Left forelimb (tissue), 1 donor: ENCODE measurements at places on chromosomes 6 and 20.

DNA sequence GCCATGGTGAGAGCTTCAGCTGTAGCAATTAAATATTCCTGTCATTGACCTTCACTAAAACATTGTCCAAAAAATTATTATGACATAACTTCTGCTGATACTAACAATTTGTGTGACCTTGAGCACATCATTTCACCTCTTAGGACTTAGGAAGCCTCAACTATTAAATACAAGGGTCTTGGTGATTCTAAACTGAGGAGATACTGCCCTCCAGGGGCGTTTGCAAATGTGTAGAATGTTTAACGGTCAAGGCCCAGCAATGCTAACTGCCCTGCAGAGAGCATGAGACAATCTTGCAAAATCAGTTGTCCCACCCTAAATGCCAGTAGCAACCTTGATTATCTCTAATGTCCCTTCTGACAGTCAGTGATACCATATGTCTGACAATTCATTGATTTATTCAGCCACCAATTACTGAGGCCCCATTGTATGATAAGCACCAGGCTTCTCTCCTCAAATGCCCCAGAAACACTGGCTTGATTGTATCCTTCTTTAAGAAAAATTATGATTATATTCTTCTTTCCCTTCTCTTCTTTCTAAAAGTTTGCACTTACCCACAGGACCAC is 284.1 kb upstream of the PLN start:
- no peak for DNase-seq

DNA sequence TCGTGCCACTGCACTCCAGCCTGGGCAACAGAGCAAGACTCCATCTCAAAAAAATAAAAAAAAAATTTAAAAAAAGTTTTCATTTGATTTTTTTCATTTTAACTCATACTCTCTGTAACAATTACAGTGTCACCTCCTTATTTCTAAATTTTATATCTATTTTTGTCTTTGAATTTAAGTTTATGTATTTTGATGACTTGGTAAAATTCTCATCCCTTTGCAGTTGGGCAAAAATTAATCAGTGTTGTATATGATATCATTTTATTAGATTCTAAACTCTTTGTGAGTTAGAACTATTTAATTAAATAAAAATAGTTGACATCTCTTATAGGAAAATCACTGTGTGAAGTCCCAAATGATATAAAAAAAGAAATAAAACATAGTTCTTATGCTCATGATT is 270.7 kb downstream of the PLCB1 start:
- DNase-seq = no peak

GRCh38 chr6:123509112-123509511 is 127.6 kb downstream of the TRDN start:
- no peak for DNase-seq

GRCh38 chr20:31718952-31719643 is 3.6 kb downstream of the BCL2L1 start:
- DNase-seq = no peak

DNA sequence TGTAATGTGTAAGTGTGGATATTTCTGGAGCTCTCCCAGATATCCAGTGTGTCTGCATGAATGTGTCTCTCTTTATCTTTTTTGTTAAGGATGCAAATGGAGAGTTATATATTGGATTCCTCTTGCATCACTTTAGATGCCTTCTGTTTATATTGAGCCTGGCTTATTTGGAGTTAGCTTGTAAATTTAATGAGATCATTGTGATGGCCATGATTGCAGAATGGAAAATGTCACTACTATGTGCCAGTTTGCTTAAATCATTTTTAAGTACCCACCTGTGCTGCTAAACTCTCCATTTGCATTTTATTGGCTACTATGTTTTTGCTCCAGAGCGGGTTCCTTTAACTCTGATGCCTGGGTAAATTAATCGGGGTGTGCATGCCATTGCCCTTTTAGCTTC is 334.8 kb downstream of the UTRN start:
- DNase-seq = no peak

DNA sequence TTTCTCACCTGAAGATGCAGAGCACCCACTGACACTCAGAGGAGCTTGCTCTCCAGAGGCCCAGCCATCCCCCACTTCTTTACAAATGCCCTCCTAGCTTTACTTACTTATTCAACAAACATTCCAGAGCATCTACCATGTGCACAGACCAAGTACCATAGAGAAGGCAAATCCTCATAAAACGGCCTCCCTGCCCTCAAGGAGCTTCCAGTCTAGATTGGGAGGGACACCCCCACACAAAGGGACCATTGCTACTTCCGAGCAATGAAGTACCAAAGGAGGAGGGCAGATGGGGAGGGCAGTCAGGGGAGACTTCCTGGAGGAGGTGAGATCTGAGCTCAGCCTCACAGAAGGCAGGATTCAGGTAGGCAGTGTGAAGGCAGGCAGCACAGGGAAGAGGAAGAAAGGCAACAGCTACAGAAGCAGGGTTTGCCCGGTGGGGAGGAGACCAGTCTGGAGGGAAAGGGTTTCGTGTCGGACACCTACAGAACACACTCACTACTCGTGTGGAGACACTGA is 108.0 kb downstream of the ZMYND8 start:
- DNase-seq = no peak

GRCh38 chr6:24910961-24911725 is 24.6 kb downstream of the RIPOR2 start:
- DNase-seq = peak; percentile 85

DNA sequence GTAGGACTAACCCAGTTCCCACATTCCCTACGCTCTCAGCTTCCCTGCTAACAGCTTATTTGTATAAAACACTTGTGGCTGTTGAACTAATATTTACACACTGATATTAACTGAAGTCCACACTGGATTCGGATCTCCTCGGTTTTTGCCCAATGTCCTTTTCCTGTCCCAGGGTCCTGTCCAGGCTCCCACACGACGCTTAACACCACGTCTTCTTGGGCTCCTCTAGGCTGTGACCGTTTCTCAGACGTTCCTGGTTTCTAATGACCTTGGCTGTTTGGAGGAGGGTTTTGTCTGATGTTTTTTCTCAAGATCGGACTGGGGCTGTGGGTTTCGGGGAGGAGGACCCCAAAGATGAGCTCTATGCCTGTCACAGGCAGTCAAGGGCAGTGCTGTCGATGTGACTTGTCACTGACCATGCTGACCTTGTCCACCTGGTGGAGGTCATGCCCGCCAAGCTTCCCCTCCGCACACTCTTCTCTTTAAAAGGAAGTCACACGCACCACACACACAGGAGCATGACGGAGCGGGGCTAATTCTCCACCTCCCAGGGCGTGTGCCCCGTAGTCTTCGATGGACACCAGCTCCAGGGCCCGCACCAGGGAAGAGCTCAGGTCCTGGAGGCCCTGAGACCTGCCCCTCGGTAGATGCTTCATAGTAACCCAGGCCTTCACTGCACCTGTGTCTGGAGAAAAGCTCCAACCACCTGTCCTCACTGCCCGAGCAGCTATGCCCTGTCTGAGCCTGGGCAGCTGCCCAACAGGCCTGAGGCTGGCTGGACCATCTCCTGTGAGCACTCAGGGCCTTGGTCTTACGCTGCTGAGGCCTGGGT is 72.0 kb downstream of the TTLL2 start:
- peak; percentile 59 for DNase-seq

- peak; percentile 90 for DNase-seq
Measured at GRCh38 chr20:41340327-41341055, at the start of gene LPIN3. LPIN3 (plus strand) TSS chr20:41340821; CDS start chr20:41345804, 4,983 bp downstream.

- no peak for DNase-seq
Measured at GRCh38 chr6:57421503-57421902, 104.1 kb downstream of the PRIM2 start.

DNA sequence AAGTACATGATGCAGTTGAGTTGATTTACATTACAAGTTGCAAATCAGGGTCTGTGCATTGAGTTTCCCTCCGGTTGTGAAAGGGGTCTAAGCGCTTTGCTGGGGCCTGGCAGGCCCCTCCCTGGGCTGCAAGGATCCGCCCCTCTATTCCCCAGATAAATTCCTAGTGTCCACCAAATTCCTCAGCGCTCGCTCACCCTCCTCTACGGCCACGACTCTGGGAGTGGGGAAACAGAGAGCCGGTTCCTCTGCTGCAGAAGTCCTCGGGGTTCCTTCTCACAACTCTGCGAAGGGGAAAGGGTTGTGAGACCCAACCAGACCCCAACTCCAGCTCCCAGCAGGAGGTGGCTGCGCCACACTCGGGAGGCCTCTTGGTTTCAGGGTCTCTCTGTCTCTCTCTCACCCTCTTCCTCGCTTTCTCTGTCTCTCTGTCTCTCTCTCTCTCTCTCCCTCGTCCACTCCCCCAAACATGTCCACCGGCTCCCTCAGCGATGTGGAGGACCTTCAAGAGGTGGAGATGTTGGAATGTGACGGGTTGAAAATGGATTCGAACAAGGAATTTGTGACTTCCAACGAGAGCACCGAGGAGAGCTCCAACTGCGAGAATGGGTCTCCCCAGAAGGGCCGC is at the start of gene TCF21:
Gene TCF21, plus strand, starts transcription at position 185 of the 628 bp plus-strand sequence. Its CDS starts 285 bp downstream, at position 470.
- DNase-seq = no peak

DNA sequence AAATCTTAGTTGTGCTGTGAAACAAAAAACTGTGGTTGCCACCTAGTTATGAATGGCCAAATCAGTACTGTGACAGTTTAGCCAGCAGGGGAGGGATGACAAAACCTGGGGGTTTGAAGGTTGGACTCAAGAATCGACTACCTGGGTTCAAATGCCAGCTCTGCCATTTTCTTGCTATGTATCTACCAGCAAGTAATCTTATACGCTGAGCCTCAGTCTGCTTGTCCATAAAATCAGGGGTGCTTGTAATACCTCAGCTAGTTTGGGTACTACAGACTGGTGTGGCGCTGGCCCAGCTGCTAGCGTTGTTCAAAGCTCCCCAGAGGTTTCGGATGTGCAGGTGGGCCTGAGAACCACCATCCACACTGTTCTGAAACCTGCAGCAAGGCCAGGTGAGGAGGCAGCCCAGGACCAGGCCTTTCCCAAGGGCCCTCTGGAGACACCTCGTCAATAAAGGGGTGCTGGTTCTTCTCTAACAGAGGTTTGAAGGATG is 40.4 kb downstream of the TRAM2 start:
- DNase-seq = no peak

GRCh38 chr20:46588532-46589511 is 38.4 kb upstream of the OCSTAMP start:
- DNase-seq = no peak

DNA sequence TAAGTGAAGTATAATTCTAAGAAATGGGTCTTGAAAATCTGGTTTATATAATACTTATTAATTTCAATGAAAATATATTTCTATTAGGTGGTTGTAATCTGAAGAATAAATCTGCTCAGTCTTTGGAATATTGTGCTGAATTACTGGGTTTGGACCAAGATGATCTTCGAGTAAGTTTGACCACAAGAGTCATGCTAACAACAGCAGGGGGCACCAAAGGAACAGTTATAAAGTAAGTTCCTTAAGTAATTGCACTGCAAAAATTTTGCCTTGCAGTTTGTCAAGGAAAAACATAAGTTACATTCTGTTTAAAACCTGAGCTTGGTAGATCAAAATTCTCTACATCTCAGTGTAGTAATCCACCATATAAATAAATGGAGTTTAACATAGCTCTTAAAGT is 106.0 kb downstream of the MYO6 start:
- DNase-seq = no peak

- DNase-seq = no peak
Measured at GRCh38 chr6:14129575-14129974, 12.0 kb downstream of the CD83 start.

DNA sequence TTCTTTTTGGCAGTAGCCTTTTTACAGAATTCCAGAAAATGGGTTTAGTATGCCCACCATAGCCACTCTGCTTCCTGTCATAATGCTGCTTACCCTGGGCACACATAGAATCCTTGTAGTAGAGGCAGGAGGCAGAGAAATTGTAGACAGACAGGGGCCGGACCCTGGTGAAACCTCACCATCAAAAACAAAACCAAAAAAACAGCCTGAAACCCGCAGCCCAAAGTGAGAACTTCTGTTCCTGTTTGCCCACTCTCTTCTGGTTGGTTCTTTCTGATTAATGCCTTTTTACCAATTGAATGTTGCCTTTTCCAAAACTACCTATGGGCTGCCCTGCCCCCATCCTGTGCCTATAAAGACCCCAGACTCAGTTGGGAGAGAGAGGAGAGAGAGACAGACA is 188.2 kb downstream of the CDKAL1 start:
- DNase-seq = no peak

GRCh38 chr20:38267296-38267695 is 6.8 kb upstream of the KIAA1755 start:
- no peak for DNase-seq

GRCh38 chr6:44342052-44342451 is 398 bp upstream of the SPATS1 start:
- DNase-seq = no peak

DNA sequence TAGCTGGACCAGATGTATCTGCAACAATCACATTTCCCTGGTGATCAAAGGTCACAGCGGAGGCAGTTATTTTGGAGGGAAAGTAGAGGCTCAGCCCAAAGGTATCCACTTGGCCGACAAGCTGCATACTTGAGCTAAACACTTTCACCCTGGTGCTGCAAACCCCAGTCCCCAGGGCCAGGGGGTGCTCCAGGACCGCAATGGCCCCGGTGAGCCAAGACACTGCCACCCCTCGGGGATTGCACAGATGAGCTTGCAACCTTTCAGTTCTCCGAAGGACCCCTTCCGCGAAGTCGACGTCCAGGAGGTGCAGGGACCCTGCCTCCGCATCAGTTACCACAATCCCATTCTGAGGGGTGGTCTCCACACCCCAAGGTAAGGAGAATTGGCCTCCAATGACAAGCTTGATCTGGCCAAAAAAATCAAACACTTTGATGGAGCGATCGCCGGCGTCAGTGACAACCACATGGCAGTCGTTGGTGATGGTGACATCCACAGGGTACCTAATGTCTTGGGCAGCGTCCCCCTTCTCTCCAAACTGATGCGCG is 823 bp downstream of the NHLRC1 start:
- DNase-seq = no peak

DNA sequence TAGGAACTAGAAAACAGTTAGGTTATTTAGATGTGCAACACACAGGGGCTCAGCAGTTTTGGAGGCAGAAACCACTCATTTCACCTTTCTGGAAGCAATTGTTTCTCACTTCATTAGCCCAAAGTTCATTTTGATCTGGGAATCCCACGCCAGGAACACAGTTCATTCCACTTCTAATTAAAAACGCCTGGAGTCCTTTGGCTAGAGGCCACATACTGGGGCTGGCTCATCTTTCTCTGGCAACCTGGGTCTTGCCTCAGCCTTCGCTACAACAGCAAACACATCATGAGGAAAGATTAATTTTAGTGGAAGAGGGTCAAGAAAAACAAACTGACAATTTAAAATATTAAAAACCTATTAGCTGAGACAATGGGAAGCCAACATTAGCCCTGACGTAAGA is 69.7 kb downstream of the RFPL4B start:
- DNase-seq = no peak
